ENCODE measurements at places on chromosomes 2 and 18.

DNA sequence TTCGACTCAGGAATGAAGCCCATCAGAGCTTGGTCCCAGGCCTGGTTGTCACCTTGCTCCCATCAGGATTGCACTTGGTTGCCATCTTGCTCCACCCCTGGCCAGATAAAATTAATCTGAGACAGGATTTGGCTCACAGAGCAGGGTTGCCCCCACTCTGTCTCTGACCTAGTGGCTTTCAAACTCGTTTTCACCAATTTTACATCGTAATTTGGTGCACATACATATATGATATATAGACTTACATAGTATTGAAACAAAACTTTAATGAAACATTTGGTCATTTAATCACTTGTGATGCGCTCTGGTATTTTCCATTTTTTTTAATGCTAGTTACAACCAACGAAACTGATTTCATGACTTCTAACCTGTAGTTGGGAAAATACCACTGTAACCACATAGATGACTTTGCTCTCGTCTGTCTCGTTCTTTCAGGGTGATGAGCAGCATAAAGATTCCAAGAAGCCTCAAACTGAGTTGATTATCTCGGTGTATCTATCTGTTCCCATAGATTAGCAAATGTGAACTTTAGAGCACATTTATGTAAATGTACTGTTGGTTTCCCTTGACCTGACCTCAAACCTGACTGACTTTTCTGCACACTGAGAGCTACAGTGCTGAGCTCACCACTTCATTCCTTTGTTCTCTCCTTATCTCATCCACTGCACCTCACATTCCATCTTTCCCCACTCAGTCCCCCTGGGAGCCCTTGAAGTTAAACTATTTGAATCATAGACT is 30.5 kb upstream of the PLB1 start:
- no peak for DNase-seq

- no peak for DNase-seq
Measured at GRCh38 chr2:11657646-11658045, 12.3 kb downstream of the NTSR2 start.

DNA sequence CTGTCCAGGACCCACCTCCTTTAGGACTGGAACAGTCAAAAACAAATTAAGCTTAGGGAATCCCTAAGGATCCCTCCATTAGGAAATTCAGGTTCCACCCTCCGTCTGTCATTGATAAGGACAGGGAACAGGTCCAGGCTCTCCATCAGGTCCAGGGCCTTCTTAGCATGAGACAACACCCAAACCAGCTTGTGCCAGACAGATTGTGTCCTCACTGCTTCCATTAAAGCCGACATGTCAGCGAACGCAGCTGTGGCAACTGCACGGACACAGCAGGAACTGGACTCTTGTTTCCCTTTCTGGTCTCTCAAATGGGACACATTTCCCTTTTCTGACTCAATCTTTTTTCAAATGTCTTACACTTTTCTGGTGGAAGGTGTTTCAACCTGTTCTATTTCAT is 81.4 kb downstream of the BCL11A start:
- no peak for DNase-seq

DNA sequence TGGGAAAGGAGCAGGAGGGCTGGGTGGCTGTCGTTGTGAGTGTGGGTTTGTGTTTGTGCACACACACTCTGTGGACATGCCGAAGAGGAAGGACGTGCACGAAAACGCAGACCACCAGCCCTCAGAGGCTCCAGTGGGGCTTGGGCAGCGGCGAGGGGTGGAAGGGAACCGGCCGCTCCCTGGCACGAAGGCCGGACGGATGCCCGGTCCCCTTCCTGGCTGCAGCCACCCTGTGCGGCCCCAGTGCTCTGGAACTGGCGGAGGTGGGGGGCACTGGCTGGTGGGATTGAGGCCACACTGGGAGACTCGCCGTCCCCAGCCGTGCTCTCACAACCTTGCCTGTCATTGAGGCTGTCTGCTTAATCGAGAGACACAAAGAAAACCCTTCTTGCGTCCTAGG is 852.6 kb upstream of the SALL3 start:
- DNase-seq: no peak

GRCh38 chr18:51724790-51725721 is 527.6 kb upstream of the MEX3C start:
- no peak for DNase-seq

- no peak for DNase-seq
Measured at GRCh38 chr2:31365834-31366505, 48.6 kb downstream of the XDH start.

GRCh38 chr2:173107629-173108022 is 32.0 kb downstream of the MAP3K20 start:
- DNase-seq: no peak

DNA sequence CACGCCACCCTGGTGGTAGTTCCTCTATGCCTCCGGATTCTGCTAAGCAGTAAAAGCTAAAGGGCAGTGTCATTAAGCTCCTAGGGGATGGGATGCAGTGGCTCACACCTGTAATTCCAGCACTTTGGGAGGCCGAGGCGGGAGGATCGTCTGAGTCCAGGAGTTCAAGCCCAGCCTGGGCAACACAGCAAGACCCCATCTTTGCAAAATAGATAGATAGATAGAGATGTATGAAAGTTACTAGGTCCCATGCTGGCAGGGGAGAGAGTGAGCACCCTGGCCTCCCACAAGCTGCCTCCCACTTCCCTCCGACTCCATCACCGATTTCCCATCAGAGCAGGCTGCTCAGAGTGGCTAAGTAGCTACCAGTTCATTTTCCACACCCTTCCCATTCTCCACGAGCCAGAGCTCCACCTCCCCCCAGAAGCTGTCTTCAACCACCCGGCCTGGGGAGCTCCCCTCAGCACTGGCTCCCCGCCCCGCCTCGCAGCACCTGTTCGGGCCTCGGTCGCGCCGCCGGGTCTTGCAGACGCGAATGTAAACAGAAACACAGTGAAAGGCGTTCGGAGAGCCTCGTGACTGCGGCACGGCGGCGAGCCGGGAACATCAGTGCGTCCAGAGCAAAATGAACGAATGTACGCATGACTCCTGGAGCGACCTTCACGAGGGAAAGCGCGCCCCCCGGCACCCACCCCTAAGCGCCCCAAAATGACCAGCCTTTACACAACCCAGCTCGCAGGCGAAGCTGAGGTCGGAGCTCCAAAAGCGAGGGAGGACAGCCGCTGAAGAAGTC is 598 bp upstream of the CEP68 start:
- no peak for DNase-seq

DNA sequence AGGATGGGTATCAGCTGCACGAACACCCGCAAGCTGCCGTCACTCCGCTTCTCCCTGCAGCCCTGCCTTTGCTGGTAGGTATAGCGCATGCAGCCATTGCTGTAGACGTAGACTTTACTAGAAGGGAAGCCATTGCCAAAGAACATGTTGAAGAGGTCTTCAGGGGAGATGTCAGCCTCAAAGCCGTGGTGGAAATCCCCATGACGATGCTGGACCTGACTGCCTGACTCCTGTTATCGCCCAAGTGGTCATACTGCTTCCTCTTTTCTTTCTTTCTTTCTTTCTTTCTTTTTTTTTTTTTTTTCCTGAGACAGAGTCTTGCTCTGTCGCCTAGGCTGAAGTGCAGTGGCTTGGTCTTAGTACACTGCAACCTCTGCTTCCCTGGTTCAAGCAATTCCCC is 68.7 kb upstream of the SPRED2 start:
- no peak for DNase-seq

GRCh38 chr18:58562146-58562998 is 66.5 kb downstream of the ALPK2 start:
- no peak for DNase-seq

DNA sequence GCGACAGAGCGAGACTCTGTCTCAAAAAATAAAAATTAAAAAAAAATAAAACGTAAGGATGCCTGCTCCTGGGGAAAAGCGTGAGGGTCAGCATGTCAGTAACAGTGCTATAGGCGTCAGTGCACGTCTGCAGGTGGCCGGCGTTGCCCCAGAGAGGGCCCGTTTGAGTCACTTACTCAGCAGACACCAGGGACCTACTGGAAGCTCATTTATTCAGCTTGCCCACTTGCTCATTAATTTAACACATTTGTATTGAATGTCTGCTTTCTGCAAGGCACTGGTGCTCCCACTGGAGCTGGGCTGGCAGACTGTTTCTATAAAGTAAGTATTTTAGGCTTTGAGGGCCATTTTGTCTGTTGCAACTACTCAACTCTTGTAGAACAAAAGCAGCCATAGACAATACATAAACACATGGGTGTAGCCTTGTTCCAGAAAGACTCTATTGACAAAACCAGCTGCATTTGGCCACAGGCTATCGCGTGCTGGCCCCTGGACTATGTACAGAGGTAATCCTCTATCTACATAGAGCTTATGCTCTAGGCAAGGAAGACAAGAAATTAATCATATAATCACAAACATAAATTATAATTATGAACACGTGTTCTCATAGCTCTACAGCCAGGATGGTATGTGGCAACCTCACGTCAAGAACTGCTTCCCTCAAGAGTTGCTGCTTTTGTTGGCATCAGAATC is 73.2 kb downstream of the KLHL29 start:
- no peak for DNase-seq

GRCh38 chr2:207697411-207697810 is 14.0 kb upstream of the CCNYL1 start:
- no peak for DNase-seq

GRCh38 chr18:56391931-56392590 is 246.3 kb downstream of the TXNL1 start:
- DNase-seq: no peak

- peak; percentile 67 for DNase-seq
Measured at GRCh38 chr18:50967714-50968661, at the start of gene ELAC1. Gene ELAC1 (plus strand): TSS chr18:50968040. CDS start chr18:50974405, 6,365 bp downstream.

- DNase-seq: no peak
Measured at GRCh38 chr18:73614812-73615211, 532.8 kb downstream of the FBXO15 start.

GRCh38 chr18:35241448-35241804 is 592 bp downstream of the ZNF397 start:
- no peak for DNase-seq

GRCh38 chr18:5705393-5705792 is 161.6 kb upstream of the EPB41L3 start:
- no peak for DNase-seq

DNA sequence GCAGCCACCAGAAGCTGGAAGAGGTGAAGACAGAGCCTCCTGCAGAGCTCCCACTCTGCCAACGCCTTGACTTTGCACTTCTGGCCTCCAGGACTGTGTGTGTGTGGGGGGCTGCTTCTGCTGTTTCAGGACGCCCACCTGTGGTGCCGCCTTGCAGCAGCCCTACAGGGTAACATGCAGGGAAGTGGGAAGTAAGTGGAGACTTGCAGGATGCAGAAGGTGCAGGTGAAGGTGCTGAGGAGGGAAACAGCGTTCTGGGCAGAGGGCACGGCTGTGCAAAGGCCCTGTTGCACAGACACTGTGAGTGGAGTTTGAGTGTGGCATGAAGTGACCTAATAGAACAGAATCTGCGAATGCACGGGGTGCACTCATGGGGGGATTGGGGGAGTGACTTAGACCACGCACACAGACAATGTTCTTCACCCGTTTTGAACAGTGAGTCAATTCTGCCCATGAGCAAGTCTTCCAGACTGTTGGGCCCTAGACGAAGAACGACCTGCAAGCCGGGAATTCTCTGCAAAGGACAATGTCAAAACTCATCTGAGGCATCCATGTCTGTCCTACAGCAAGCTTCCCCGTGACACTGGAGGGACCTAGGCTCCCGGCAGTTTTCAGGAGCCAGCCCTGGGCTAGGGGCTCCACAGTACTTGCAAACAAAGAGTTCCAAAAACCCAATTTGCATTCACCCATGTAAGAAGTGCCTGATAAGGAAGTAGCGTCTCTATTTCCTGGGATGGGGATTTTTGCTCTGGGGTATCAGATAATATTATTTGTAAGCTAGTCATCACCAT is 19.0 kb downstream of the MBP start:
- DNase-seq: peak; percentile 0

GRCh38 chr2:24618680-24619079 is 127.6 kb downstream of the NCOA1 start:
- DNase-seq: no peak

- no peak for DNase-seq
Measured at GRCh38 chr18:38886861-38887670, 1321.5 kb upstream of the CELF4 start.

- DNase-seq: no peak
Measured at GRCh38 chr2:12376025-12376424, 340.7 kb upstream of the TRIB2 start.

DNA sequence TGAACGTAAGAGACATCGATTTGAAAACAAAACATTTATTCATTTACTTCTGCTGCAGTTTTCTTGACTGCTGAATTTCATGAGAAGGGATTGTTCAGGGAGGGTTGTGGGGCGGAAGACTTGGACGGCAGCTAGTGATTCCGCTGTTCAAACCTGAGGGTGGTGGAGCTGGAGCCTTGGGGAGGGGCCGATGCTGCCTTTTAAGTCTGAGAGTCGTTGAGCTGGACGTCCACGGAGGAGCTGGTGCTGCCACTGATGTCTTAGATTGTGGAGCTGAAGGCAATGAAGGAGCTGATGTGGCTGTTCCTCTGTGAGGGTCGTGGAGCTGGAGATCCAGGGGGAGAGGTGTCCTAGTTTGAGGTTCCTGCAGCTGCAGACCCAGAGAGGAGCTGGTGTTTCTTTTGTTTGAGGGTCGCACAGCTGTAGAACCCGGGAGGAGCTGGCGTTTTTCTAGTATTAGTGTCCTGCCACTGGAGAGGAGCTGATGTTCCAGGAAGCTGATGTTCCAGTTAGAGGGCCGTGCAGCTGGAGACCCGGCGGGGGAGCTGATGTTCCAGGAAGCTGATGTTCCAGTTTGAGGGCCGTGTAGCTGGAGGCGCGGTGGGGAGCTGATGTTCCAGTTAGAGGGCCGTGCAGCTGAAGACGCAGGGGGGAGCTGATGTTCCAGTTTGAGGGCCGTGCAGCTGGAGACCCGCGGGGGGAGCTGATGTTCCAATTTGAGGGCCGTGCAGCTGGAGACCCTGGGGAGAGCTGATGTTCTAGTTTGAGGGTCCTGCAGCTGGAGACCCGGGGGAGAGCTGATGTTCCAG is 150.9 kb downstream of the RTP5 start:
- peak; percentile 82 for DNase-seq

GRCh38 chr2:200693836-200694470 is 108.1 kb downstream of the AOX1 start:
- DNase-seq: no peak

DNA sequence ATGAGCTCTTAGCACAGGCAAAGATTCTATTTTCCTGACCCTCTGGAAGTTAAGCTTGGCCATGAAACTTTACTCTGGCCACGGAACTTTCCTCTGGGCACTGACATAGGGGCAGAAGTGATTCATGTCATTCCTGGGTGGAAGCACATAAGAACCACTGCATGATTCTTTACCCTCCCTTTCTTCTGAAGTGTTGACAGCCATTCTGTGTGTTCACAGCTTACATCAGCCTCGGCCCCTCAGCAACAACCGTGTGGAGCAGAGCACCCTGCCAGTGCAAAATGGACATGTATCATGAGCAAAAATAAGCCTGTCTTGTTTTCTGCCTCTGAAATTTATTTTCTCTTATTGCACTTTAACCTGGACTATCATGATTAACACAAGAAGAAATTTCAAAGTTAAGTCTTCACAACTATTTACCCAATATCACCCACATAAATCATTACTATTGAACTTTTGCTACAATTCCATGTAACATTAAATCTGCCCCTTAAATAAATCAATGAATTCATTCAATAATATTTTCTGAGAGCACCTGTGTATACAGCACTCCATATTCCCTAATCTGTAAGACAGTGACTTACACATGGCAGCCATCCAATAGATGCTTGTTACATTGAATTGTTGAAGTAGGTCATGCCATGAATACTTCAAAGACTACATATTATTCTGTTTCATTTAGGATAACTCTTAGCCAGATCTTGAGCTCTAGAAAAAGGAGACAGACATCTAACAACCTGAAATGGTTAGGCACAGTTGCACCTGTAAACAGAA is 531.9 kb downstream of the IRS1 start:
- no peak for DNase-seq

GRCh38 chr18:22985250-22985649 is 52.1 kb downstream of the RBBP8 start:
- DNase-seq: no peak
